Left forelimb (tissue), 1 donor: ENCODE measurements at places on chromosomes 6 and 20.

GRCh38 chr6:169646906-169647567 is 54.8 kb downstream of the WDR27 start:
- DNase-seq = no peak

GRCh38 chr6:80488190-80488589 is 381.7 kb downstream of the BCKDHB start:
- no peak for DNase-seq

- DNase-seq = no peak
These were observed 43.6 kb downstream of the REPS1 start for GRCh38 chr6:138944412-138944811.

GRCh38 chr6:145315982-145316600 is 419.2 kb downstream of the EPM2A start:
- no peak for DNase-seq

DNA sequence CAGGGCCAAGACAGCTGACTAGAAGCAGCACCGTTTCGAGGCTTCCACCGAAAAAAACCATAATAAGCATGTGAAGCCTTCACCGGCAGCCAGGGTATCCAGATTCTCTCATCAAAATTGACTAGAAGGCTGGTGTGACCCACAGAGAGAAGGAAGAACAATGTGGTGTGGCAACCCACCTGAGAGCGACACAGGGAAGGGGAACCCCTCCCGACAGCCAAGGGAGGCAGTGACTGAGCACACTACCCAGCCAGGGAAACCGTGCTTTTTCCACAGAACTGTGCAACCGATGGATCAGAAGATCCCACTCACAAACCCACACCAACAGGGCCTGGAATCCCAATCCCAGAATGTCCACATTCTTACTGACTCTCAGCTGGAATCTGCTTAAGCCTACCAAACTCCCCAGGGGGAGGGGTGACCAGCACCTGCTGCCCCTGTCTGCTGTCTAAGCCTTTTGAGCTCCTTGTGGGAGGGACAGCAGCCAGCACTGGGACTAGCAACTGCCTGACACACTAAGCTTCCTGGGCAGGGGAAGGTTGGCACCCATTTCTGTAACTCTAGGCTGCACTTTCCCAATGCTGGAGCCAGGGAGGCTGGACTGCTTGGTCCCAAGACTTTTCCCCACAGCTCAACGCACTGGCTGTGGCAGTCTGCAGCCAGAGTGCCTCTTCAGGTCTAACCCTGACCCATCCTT is 231.9 kb upstream of the FAM83B start:
- no peak for DNase-seq
